ENCODE measurements at places on chromosomes 2 and 18. TPM values are rescaled to one million over a fixed set of nuclear protein-coding genes. Genes with fewer than 3 reads are reported as not detected.

HAAO gene
- total RNA-seq: 1.8 TPM

IL18RAP gene
- total RNA-seq: 14.4 TPM

DNA sequence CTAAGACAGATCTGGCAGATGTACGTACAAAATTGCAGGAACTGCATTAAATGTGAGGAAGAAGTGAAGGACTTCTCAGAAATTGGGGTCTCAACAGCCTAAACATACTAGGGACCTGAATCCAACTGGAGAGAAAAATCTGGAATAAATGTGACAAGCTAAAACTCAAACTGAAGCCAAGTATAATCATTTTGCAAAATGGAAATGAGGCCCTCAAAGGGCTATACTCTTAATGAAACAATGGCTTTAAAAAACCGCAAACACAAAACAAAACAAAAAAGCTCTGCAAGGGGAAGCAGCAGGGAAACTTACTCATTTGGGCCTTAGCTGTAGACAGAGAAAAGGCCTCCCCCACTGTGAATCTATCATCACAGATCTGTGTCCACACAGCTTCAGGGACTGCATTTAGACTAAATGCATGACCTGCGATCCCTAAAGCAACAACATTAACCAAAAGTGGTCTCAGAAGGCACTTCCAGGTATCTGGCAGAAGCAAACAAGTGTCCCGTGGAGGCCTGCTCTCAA lies 63.2 kb downstream of the CCBE1 start:
- H3K4me1 ChIP-seq: no peaks in the 10 kb centered on the region
- no peak overlapping the region for H3K4me3 ChIP-seq
- no peaks in the 10 kb centered on the region for H3K27me3 ChIP-seq
- no peak for DNase-seq
- no peak overlapping the region for H3K27ac ChIP-seq

- no peaks in the 10 kb centered on the region for H3K4me1 ChIP-seq
- H3K27me3 ChIP-seq: no peaks in the 10 kb centered on the region
- no peak overlapping the region for H3K27ac ChIP-seq
- no peaks in the 10 kb centered on the region for H3K36me3 ChIP-seq
- no peak overlapping the region for H3K4me3 ChIP-seq
Measured at GRCh38 chr18:49139766-49140165, 189.0 kb upstream of the SMAD7 start.

DNA sequence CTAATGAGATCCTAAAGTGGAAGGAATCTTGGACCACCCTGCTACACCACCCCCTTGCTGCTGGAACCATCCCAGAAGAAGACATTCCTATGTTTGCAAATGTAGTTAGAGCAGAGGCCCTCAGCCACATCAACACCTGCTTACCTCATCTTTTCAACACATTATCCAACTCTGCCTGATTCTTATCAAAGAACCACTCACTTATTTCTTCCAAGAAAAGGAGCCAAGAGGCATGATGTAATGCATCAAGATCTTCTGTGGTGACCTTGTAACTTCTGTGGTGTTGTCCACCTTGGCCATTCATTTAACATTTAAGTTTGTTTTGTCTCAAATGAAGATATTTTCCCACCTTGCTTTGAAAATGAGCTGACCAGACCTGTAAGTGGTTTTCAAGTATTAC lies 338.1 kb downstream of the CTNNA2 start:
- no peak for DNase-seq
- no peaks in the 10 kb centered on the region for H3K27me3 ChIP-seq
- no peaks in the 10 kb centered on the region for H3K36me3 ChIP-seq
- no peak overlapping the region for H3K27ac ChIP-seq

- no peak for DNase-seq
- no peak overlapping the region for H3K4me3 ChIP-seq
- peaks cover 56% of the 10 kb centered on the region for H3K27me3 ChIP-seq
- no peaks in the 10 kb centered on the region for H3K36me3 ChIP-seq
Measured at GRCh38 chr18:47253101-47253654, 1.7 kb upstream of the SKOR2 start.

- DNase-seq: no peak
- H3K4me1 ChIP-seq: peaks cover 7% of the 10 kb centered on the region
- H3K27ac ChIP-seq: no peak overlapping the region
- H3K36me3 ChIP-seq: no peaks in the 10 kb centered on the region
Measured at GRCh38 chr2:39481611-39482010, 44.5 kb upstream of the MAP4K3 start.

PEX13 gene
- total RNA-seq: 37.7 TPM

- H3K4me3 ChIP-seq: no peak overlapping the region
- H3K27me3 ChIP-seq: no peaks in the 10 kb centered on the region
- no peak for DNase-seq
- H3K27ac ChIP-seq: no peak overlapping the region
- no peaks in the 10 kb centered on the region for H3K36me3 ChIP-seq
- no peaks in the 10 kb centered on the region for H3K4me1 ChIP-seq
Measured at GRCh38 chr2:211404098-211404497, 847.7 kb downstream of the CPS1 start.

TMEM17 gene
- 1.0 TPM for total RNA-seq

DNA sequence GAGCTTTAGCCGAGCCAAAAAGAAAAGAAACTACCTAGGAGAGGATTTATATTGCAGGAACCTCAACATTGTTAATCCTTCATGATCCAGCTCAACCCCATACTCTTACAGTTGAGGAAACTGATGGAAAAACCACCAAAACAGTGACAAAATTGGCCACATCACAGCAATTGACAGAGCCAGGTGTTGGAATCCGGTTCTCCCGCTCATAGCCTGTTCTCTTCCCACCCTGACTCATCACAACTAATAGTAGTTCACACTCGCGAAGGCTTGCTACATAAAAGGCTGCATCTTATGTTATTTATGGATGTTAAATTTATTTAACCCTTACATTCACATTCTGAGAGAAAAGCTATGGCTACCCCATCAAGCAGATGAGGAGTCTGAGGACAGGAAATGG lies 33.7 kb downstream of the SLC9A4 start:
- no peak overlapping the region for H3K27ac ChIP-seq
- no peaks in the 10 kb centered on the region for H3K27me3 ChIP-seq
- no peaks in the 10 kb centered on the region for H3K36me3 ChIP-seq
- no peak for DNase-seq

- peaks cover 20% of the 10 kb centered on the region for H3K36me3 ChIP-seq
- DNase-seq: no peak
- H3K27me3 ChIP-seq: no peaks in the 10 kb centered on the region
- H3K27ac ChIP-seq: no peak overlapping the region
Measured at GRCh38 chr2:237556773-237557632, 9.4 kb upstream of the PRLH start.

ANKRD29 gene
- total RNA-seq: 50.4 TPM

DNA sequence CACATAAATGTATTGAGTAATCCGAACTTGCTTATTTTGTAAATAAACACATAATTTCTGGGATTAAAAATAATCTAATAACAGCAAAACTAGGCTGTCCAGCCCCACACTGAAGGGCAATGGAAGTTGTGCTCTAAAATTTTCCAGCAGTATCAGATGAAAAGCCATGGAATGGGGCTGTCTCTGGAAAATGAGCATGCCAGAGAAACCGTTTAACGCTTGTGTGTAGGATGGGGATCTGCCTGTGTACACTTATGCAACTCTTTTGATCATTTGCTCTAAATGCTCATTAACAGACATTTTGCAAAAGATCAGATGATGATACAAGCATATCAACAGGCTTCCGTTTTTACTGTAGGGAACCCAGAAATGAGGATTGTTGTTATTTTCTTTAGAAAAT lies 177.6 kb downstream of the SLC8A1 start:
- no peak for DNase-seq
- no peaks in the 10 kb centered on the region for H3K36me3 ChIP-seq
- H3K4me3 ChIP-seq: no peak overlapping the region
- no peaks in the 10 kb centered on the region for H3K27me3 ChIP-seq

GRCh38 chr2:160165996-160166395 lies 34.1 kb downstream of the ITGB6 start:
- no peak overlapping the region for H3K4me3 ChIP-seq
- no peak overlapping the region for H3K27ac ChIP-seq
- no peak for DNase-seq
- no peaks in the 10 kb centered on the region for H3K4me1 ChIP-seq
- H3K27me3 ChIP-seq: no peaks in the 10 kb centered on the region

ATAD2B gene
- 21.2 TPM for total RNA-seq

DNA sequence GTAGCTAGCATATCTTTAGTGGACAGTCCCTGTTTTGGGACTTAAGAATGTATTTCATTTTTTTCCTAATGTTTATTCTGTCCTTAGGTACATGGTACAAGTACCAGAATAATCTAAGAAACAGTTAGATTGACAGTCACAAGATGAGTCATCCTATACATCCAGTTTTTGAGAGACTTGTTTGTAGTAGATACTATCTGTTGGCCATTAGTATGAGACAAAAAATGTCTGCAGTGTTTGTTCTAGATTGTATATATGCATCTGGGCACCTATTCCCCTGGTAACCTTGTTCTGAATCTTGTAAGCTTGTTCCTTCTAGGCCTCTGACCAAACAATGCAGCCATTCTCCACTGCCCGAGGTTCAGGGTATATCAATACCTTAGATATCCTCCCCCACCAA lies 1343.5 kb downstream of the SUCLG1 start:
- no peaks in the 10 kb centered on the region for H3K4me1 ChIP-seq
- no peak overlapping the region for H3K4me3 ChIP-seq
- H3K27ac ChIP-seq: no peak overlapping the region
- no peak for DNase-seq
- H3K36me3 ChIP-seq: no peaks in the 10 kb centered on the region

DNA sequence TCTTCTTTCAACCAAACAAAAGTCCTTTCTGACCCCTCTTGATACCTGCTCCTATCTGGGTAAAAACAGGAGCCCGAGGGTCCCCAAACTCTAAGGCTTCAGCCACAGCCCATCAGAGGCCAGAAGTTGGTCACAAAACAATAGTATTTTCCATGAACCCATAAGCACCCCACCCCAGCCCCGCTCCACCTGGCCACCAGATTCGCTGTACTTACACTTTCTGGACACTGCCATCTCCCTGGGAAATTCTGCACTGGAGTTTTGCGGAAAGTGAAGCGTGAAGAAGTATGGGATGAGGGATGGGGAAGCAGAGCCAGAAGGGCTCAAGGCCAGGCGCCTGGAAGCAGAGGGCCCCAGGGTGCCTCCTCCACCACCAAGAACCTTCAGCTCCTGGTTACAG lies 5.2 kb upstream of the RUFY4 start:
- no peaks in the 10 kb centered on the region for H3K27me3 ChIP-seq
- H3K4me3 ChIP-seq: no peak overlapping the region
- H3K4me1 ChIP-seq: peaks cover 14% of the 10 kb centered on the region
- H3K36me3 ChIP-seq: no peaks in the 10 kb centered on the region

DNA sequence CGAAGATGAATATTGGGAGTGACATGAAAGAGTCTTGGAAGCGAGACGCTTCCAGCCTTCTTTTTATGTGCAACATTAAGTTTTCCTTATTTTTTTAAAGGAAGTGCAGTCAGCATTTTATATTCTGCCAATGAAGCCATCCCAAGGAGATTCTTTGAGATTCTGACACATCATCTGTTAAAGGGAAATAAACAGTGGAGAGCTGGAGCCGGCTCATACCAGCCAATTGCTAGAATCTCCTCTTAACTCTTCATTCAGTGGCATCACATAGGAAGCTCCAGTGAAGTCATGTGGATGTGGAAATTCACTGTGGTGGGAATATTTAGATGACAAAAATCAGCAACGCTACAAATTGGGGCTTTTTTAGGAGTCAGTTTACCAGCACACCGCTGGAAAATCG lies 23.7 kb upstream of the GPR39 start:
- H3K4me1 ChIP-seq: no peaks in the 10 kb centered on the region
- no peak overlapping the region for H3K4me3 ChIP-seq

GRCh38 chr18:39799006-39799405 lies 2156.0 kb upstream of the PIK3C3 start:
- H3K4me3 ChIP-seq: peak overlapping the region; percentile 43
- no peak overlapping the region for H3K27ac ChIP-seq
- H3K4me1 ChIP-seq: no peaks in the 10 kb centered on the region
- DNase-seq: no peak
- no peaks in the 10 kb centered on the region for H3K36me3 ChIP-seq

DNA sequence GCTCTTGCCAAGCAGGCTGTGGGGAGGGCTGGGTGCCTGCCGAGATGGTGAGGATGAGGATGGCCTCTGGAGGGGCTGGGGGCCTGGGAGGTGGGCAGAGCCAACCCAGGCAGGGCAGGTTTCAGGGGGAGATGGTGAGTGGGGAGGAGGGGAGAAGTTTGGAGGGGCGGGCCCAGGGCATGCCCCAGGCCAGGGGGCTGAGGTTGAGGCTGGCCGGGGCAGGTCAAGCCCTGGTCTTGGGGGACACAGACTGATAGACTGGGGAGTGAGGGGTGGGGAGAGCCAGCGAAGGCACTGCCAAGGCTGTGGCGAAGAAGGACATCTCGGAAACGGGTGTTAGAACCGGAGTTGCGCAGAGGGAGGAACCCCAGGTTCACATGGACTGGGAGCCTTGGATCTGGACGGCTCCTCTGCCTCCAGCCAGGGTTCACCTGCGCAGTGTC lies 12.6 kb downstream of the CAPN10 start:
- no peak for DNase-seq
- H3K4me3 ChIP-seq: no peak overlapping the region
- no peaks in the 10 kb centered on the region for H3K27me3 ChIP-seq

REG1B gene
- not detected for total RNA-seq

- H3K4me3 ChIP-seq: no peak overlapping the region
- H3K4me1 ChIP-seq: no peaks in the 10 kb centered on the region
- no peak overlapping the region for H3K27ac ChIP-seq
- no peak for DNase-seq
Measured at GRCh38 chr18:37238282-37239108, 327.1 kb downstream of the CELF4 start.

RRM2 gene
- 12.9 TPM for total RNA-seq

ANKRD23 gene
- total RNA-seq: 27.2 TPM

GRCh38 chr18:12287684-12288402 lies 20.2 kb upstream of the TUBB6 start:
- peak overlapping the region; percentile 56 for H3K27ac ChIP-seq
- H3K4me3 ChIP-seq: peak overlapping the region; percentile 45
- no peaks in the 10 kb centered on the region for H3K27me3 ChIP-seq
- peak; percentile 87 for DNase-seq
- no peaks in the 10 kb centered on the region for H3K36me3 ChIP-seq

GRCh38 chr2:109185338-109185737 lies 56.3 kb downstream of the SH3RF3 start:
- no peak for DNase-seq
- peak overlapping the region; percentile 51 for H3K27ac ChIP-seq
- H3K27me3 ChIP-seq: no peaks in the 10 kb centered on the region

DNA sequence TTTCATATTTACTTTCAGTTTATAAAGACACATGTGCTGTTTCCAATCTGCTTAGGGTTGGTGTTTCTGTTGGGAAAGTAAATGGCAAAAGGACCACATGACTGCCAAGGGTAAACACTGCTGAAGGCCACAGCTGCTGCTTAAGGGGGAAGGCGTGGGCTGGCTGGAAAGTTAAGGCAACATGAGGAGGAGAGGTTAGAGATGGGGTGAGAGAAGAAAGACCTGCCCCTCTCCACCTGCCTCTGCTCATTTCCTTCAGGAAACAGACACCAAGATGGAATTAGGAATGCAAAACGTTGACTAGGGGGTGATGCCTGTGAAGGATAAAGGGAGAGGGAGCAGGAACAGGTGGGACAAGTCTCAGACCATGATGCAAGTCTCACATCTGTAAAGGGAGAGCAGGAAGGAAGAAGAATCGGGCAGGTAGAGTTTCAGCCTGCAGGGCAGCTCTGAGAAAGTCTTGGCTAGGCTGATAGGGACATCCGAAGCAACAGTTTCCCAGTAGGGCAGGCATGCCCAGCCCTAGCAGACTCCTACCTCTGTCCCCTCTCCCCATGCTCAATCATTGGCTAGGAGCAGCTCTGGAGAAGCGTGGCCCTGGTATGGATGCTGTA lies 86.0 kb downstream of the CDC42EP3 start:
- H3K27me3 ChIP-seq: no peaks in the 10 kb centered on the region
- peak overlapping the region; percentile 55 for H3K27ac ChIP-seq
- H3K4me1 ChIP-seq: peaks cover 23% of the 10 kb centered on the region
- H3K4me3 ChIP-seq: no peak overlapping the region
- DNase-seq: no peak
- no peaks in the 10 kb centered on the region for H3K36me3 ChIP-seq
